ENCODE measurements at places on chromosomes 12 and 14.

DNA sequence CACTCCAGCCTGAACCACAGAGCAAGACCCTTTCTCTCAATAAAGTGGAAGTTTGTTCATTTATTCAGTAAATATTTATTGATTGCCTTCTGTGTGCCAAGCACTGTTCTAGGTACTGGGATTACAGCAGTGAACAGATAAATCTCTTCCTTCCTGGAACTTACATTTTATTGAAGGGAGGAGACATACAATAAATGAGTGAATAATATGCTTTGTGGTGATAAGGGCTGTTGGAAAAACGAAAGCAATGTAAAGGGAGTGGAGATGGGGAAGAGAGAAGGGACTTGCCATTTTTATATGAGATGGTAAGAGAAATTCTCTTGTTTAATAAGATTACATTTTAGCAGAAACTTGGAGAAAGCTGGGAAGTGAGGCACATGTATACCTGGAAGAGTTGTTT is 1.6 kb downstream of the GSKIP start:
- no peak for DNase-seq

GRCh38 chr12:16863742-16864141 is 257.8 kb upstream of the LMO3 start:
- DNase-seq = no peak

- DNase-seq = no peak
Observed at GRCh38 chr14:69091695-69092094, 61.2 kb downstream of the DCAF5 start.

GRCh38 chr14:92556863-92557543 is 43.4 kb downstream of the RIN3 start:
- no peak for DNase-seq

All from NCI-H1417 treated with DMSO at 0.1 percent for 48 hours (cell line).